CD4-positive, alpha-beta memory T cell (primary cell): ENCODE measurements at places on chromosomes 11 and 22.
A peak's percentile ranks its signal among the peaks of the same experiment; 100 is the strongest.

DNA sequence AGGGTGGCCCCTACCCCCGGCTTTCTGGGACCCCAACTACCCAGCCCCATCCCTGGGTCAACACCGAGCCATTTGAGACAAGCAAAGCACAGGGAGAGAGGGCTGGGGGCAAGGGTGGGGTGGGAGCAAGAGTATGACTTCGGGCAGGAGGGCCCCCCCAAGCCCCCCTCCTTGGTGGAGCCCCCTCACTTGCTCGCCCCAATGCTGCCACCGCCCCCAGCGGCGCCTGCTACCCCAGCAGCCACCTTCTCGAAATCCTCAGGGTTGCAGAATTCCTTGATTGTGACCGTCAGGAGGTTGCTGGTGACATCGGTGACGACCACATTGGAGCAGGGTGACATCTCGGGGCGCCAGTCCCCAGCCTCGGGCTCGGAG lies 6.0 kb downstream of the CBX6 start:
- H3K36me3 ChIP-seq, result peaks cover 29% of the 10 kb centered on the region
- H3K27ac ChIP-seq, result no peak overlapping the region
- no peak for DNase-seq
- H3K4me1 ChIP-seq, result peaks cover 35% of the 10 kb centered on the region
- no peaks in the 10 kb centered on the region for H3K27me3 ChIP-seq

DNA sequence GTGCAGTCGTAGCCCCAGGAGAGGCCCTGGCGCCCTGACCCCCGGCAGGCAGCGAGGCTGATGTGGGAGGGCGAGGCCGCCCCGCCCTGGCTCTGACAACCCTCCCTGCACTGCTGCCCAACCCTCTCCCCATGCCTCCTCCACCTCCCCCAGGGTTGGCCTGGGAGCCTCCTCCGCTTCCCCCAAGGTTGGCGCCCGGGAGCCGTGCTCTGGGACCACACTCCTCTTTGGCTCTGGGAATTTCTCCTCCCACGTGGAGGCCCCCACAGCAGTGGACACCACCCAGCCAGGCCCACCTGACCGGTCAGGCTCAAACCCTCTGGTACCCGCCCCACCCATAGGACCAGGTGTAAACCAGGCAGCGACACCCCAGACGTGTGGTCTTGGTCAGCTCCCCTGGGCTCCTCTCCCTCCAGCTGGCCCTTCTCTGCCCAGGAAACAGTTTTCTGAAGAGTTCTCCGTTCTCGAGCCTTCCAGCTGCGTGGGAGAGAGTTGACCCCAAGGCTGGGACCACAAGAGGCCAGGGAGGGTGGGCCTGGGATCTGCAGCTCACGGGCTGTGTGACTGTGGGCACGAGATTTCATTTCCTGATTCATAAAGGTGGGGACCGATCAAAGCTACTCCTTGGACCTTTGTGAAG lies 39.5 kb upstream of the BRSK2 start:
- no peak overlapping the region for H3K27ac ChIP-seq
- no peaks in the 10 kb centered on the region for H3K27me3 ChIP-seq
- H3K36me3 ChIP-seq, result no peaks in the 10 kb centered on the region
- H3K4me3 ChIP-seq, result no peak overlapping the region
- DNase-seq, result no peak
- no peaks in the 10 kb centered on the region for H3K4me1 ChIP-seq

- peaks cover 10% of the 10 kb centered on the region for H3K27me3 ChIP-seq
- peaks cover 6% of the 10 kb centered on the region for H3K4me1 ChIP-seq
- DNase-seq, result no peak
- no peak overlapping the region for H3K27ac ChIP-seq
- no peaks in the 10 kb centered on the region for H3K36me3 ChIP-seq
Measured at GRCh38 chr22:37329238-37330140, 47.2 kb downstream of the CYTH4 start.

GRCh38 chr11:15819679-15820286 lies 536.6 kb downstream of the SOX6 start:
- no peaks in the 10 kb centered on the region for H3K4me1 ChIP-seq
- H3K27ac ChIP-seq, result no peak overlapping the region
- H3K27me3 ChIP-seq, result no peaks in the 10 kb centered on the region
- DNase-seq, result no peak
- H3K36me3 ChIP-seq, result no peaks in the 10 kb centered on the region
- H3K4me3 ChIP-seq, result no peak overlapping the region

- DNase-seq, result no peak
- H3K36me3 ChIP-seq, result no peaks in the 10 kb centered on the region
- no peak overlapping the region for H3K27ac ChIP-seq
- no peaks in the 10 kb centered on the region for H3K27me3 ChIP-seq
Measured at GRCh38 chr11:105720096-105720495, 110.2 kb downstream of the GRIA4 start.

DNA sequence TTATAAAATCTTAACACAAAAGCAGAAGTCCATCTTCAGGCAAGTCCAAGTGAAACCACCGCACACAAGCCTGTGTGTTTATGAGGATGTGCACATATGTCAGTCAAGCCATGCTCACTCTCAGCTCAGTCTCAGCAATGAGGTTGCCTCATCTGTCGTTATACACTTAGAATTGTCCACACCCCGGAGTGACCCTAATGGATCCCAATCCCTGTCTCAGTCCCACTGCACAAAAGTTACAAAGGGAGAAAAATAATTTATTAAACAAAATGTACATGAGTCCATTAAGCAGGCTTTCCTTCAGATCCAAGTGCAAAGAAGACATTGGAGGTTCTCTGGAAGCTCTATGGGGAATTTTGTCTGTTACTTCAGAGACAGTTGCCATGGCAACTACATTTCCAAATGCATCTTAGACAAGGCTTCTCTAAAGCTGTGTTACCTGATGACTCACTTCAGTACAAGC lies 24.4 kb downstream of the OR8B12 start:
- no peak overlapping the region for H3K27ac ChIP-seq
- H3K27me3 ChIP-seq, result no peaks in the 10 kb centered on the region
- H3K36me3 ChIP-seq, result no peaks in the 10 kb centered on the region
- no peaks in the 10 kb centered on the region for H3K4me1 ChIP-seq

DNA sequence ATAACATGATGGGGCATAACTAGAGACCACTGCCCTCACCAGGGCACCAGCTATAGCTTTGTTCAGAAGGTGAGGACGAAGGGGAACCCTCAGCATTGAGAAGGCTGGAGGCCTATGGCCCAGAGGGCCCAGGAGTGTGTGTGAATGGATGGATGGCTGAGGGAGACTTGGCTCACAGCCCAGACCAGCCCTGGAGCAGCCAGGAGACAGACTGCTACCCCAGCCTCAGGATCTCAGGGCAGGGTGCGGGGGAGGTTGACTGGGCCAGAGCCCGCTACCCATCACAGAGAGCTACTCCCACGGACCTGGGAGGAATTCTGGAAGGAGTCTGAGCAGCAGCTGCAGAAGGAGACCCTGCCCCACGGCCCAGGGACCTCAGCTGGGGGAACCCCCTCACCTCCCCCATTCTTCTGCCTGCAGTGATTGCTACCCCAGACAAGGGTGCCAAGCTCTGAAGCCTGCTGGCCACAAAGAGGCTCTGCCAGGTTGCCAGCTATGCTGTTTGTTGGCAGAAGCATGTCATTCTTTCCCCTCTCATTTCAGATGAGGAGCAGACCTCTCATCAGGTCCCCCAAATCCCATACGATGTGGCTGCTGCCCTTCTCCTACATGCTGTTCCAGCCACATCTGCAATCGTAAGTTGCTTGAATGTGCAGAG lies 5.4 kb upstream of the CSDC2 start:
- H3K4me1 ChIP-seq, result no peaks in the 10 kb centered on the region
- H3K36me3 ChIP-seq, result no peaks in the 10 kb centered on the region
- no peak overlapping the region for H3K27ac ChIP-seq
- no peak overlapping the region for H3K4me3 ChIP-seq
- no peaks in the 10 kb centered on the region for H3K27me3 ChIP-seq
- no peak for DNase-seq

DNA sequence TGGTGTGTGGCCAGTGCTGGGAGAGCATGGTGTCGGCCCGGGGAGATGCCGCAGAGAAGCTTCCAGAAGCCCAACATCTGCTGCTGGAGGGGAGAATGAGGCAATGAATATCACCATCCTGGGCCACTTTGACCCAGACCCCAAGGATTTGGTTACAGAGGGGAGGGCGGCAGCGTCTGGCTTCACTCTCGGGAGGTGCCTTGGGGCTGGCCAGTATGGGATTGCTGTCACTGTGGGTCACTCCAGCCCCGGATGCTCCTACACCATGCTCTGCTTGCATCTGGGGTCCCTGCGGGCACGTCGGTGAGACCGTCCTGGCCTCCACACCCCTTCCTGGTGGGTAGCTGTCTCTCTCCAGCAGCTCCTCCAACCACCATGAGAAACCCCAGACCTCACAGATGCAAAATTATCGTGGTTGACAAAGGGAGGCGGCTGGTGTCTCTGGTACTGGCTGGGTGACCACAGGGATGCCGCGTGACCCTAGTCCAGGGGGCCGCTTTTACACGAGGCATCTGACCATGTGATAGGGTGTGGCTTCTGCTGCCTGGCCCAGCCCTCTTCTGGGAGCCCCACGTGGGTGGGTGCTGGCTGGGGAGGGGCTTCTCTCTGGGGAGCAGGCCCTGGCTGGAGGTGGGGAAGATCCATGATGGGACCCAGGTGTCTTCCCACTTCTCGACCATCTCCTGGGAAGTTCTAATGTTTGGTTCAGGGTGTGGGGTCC lies 5.7 kb downstream of the KCNQ1 start:
- H3K4me1 ChIP-seq, result peaks cover 33% of the 10 kb centered on the region
- no peak for DNase-seq
- H3K27me3 ChIP-seq, result no peaks in the 10 kb centered on the region
- no peak overlapping the region for H3K27ac ChIP-seq

GRCh38 chr11:105937331-105937730 lies 84.7 kb downstream of the MSANTD4 start:
- H3K27me3 ChIP-seq, result no peaks in the 10 kb centered on the region
- H3K4me1 ChIP-seq, result no peaks in the 10 kb centered on the region
- no peak overlapping the region for H3K27ac ChIP-seq
- H3K4me3 ChIP-seq, result no peak overlapping the region

GRCh38 chr11:75191330-75191717 lies 40.4 kb downstream of the SLCO2B1 start:
- DNase-seq, result no peak
- H3K36me3 ChIP-seq, result no peaks in the 10 kb centered on the region
- H3K27ac ChIP-seq, result no peak overlapping the region
- H3K4me3 ChIP-seq, result no peak overlapping the region
- no peaks in the 10 kb centered on the region for H3K27me3 ChIP-seq

DNA sequence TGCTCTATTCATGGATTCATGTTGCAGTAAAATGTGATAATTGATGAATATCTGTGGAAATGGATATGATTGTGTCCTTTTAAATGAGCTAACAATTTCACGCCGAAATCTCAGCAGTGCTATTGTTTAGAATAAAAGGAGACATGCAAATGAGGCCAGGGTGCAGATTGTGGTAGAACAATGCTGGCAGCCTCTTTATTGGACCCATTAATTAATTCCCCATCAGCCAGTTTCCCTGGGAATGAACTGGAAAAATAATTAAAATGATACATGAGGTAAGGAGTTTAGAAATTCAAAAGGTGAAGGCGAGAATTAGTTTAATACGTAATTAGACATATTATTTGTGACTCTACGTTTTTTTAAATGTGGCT lies 306.2 kb downstream of the TBC1D22A start:
- no peak for DNase-seq
- no peak overlapping the region for H3K4me3 ChIP-seq
- no peaks in the 10 kb centered on the region for H3K27me3 ChIP-seq
- no peaks in the 10 kb centered on the region for H3K36me3 ChIP-seq
- no peak overlapping the region for H3K27ac ChIP-seq

DNA sequence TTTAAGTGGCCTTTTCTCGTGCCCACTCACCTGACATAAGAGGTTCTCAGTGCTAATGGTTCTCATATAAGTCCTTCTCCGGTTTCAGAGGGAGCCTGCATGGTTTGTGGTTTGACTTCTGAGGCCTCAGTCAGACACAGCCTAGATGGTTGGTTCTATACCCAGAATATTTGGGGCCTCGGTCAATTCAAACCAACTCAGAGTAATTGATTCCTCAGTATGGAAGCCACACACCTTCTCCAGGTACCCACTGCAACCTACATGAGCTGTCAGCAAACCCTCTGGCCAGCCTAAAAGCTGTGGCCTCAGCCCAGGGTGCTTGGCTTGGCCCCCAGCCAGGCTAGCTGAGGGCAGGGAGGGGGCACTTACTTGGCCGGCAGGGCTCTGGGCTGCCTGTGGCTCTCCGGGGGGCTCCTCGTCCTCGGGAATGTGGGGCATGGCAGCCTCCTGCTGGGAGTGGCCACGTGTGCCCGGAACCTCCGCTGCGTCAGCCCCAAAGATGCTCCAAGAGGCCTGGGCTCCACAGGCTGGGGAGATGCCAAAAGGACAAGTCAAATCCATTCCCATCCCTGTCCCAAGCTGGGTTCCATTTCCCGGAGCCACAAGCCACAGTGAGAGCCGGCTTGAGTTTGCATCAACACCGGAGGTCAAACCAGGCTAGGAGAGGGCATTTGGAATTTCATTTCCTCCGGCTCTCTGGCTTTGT lies 41.7 kb downstream of the IRAG1 start:
- no peak for DNase-seq
- H3K27ac ChIP-seq, result no peak overlapping the region
- H3K4me3 ChIP-seq, result no peak overlapping the region
- H3K4me1 ChIP-seq, result no peaks in the 10 kb centered on the region

GRCh38 chr11:12581416-12581815 lies 92.8 kb upstream of the TEAD1 start:
- H3K4me3 ChIP-seq, result no peak overlapping the region
- H3K27me3 ChIP-seq, result no peaks in the 10 kb centered on the region
- no peaks in the 10 kb centered on the region for H3K36me3 ChIP-seq
- H3K4me1 ChIP-seq, result no peaks in the 10 kb centered on the region
- no peak for DNase-seq
- no peak overlapping the region for H3K27ac ChIP-seq

- H3K27ac ChIP-seq, result no peak overlapping the region
- H3K36me3 ChIP-seq, result no peaks in the 10 kb centered on the region
- DNase-seq, result no peak
- H3K4me1 ChIP-seq, result no peaks in the 10 kb centered on the region
Measured at GRCh38 chr11:125056931-125057692, 6.0 kb upstream of the SLC37A2 start.

- H3K27ac ChIP-seq, result no peak overlapping the region
- no peaks in the 10 kb centered on the region for H3K27me3 ChIP-seq
- peaks cover 51% of the 10 kb centered on the region for H3K36me3 ChIP-seq
- no peak for DNase-seq
- no peaks in the 10 kb centered on the region for H3K4me1 ChIP-seq
- no peak overlapping the region for H3K4me3 ChIP-seq
Measured at GRCh38 chr22:39426380-39427043, 26.9 kb downstream of the TAB1 start.

DNA sequence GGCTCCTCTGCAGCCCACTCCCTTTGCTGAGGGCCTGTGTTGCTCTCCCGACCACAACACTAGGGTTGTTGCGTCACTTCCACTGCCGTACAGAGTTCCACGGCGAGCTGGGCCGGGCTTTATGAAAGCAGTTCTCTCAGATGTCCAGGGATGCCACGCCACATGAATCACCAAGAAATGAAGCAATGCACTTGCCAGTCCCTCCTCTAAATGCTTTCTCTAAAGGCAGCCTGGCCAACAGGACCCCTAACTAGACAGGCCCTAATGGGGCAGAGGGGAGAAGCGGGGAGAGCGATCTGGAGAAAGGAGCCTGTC lies 188.7 kb downstream of the CTTN start:
- no peaks in the 10 kb centered on the region for H3K36me3 ChIP-seq
- H3K27me3 ChIP-seq, result no peaks in the 10 kb centered on the region
- DNase-seq, result no peak
- peaks cover 10% of the 10 kb centered on the region for H3K4me1 ChIP-seq
- no peak overlapping the region for H3K27ac ChIP-seq

- peaks cover 48% of the 10 kb centered on the region for H3K27me3 ChIP-seq
- H3K4me1 ChIP-seq, result peaks cover 28% of the 10 kb centered on the region
- peak; percentile 21 for DNase-seq
- no peaks in the 10 kb centered on the region for H3K36me3 ChIP-seq
- no peak overlapping the region for H3K27ac ChIP-seq
- H3K4me3 ChIP-seq, result peak overlapping the region; percentile 1
Measured at GRCh38 chr11:14973621-14974514, 1.7 kb upstream of the CALCA start.
